Aortic smooth muscle cell (primary cell): ENCODE measurements at places on chromosomes 7 and 10. TPM values are rescaled to one million over a fixed set of nuclear protein-coding genes. Genes with fewer than 3 reads are reported as not detected.

CFAP70 gene
- total RNA-seq = 1.6 and 2.0 TPM in 2 replicates

FOXI2 gene
- not detected in 2 replicates for total RNA-seq

TRPV6 gene
- under 0.01 and 0.13 TPM in 2 replicates for total RNA-seq

FAM131B gene
- total RNA-seq = 1.6 and 2.0 TPM in 2 replicates

NYAP1 gene
- total RNA-seq = 0.13 and 0.19 TPM in 2 replicates

BTBD16 gene
- total RNA-seq = 0.31 and 0.40 TPM in 2 replicates

LRCH4 gene
- 6.5 and 8.8 TPM in 2 replicates for total RNA-seq

RBP3 gene
- total RNA-seq = not detected in 2 replicates
